ENCODE measurements at places on chromosomes 3 and 15. TPM values are rescaled to one million over a fixed set of nuclear protein-coding genes. Genes with fewer than 3 reads are reported as not detected.

The GOLGA8S gene
- not detected for total RNA-seq

The MASP1 gene
- not detected for total RNA-seq

The EFCAB12 gene
- total RNA-seq: 0.05 TPM

The NOX5 gene
- not detected for total RNA-seq

The CNTN3 gene
- total RNA-seq: not detected

The SCG5 gene
- 0.76 TPM for total RNA-seq

The CCK gene
- not detected for total RNA-seq

The LRRC31 gene
- total RNA-seq: not detected

The CDHR4 gene
- total RNA-seq: not detected

The ZCWPW2 gene
- not detected for total RNA-seq

The SLC28A2 gene
- total RNA-seq: not detected

DNA sequence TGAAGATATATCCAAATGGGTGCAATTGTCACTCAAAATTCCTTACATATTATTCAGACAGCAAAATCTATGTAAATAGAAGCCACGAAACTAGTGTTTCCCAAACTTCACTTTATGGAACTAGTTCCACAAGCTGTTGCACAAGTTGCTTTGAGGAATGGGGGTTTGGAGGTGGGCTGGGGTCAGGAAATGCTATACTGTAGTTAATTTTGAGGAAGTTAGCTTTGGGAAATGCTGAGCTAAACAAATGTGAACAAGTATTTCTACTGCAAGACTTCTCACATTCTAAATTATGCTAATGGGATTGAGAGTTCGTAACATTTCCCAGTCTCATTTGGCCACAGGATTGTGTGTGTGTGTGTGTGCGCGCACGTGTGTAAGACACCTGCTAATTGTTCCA, 28.7 kb upstream of the SAMMSON start:
- no peak for DNase-seq

DNA sequence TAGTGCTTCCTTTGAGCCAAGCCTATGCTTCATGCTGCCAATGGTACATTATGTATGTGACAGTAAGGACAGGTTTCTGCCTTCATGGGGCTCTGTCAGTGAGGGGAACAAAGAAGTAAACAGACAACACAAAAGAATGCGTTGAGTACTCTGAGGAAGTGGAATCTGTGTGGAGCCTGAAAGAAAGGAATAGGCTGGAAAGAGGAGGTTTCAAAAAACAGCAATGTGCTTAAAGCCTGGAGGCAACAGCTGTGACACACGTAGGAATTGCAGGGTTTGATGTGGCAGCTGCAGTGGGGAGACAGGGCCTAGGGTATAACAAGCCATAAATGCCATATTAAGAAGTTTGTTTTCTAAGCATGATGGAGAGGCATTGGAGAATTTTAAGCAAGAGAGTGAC, 316.7 kb downstream of the CLSTN2 start:
- DNase-seq: no peak

DNA sequence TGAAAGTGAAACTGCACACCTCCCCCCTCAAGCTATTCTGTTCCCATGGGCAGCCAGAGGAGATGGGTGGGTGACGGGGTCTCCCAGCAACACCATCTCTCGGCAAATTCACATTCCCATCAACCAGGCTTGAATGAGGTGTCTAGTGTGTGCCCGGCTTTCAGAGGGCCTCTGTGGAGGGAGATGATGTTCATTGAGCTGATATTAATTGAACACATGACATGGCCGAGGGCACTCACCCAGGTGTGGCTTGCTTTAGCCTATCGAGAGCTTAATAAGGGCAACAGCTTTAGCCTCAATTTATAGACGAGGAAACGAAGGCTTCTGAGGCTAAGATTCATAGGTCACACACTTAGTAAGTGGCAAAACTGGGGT, 288.0 kb downstream of the UACA start:
- DNase-seq: no peak

DNA sequence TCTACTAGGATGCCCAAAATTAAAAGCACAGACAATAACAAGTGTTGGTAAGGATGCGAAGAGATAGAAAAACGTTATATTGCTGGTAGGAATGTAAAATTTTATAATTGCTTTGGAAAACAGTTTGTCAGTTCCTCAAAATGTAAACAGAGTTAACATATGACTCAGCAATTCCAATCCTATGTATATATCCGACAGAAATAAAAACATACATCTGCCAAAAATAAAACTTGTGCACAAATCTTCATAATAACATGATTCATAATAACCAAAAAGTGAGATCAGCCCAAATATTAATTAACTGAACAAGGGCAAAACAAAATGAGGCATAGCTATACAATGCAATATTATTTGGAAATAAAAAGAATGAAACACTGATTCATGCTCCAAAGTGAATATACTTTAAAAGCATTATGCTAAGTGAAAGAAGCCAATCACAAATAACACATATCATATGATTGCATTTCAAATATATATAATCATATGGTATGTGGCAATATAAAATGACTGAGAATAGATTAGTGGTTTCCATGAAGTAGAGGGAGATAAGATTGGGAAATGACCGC, 609.3 kb downstream of the IGSF11 start:
- no peak for DNase-seq

DNA sequence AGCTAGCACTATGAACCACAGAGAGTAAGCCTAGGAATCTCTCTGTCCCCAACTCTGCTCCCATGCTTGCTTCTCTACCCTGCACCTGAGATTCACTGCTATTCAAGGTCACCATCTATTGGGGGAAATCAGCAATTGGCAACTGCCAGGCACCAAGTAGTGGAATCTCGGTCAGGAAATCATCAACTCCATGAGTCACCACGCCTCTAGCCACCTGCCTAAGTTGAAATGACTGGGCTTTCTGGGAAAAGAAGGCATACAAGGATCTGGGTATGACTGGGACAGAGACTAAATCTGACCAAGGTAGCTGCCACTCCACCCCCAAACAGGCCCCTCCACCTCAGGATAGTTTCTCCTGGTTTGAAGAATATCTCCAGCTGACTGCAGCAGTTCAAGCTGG, 464.1 kb upstream of the CBLB start:
- DNase-seq: peak; percentile 82

DNA sequence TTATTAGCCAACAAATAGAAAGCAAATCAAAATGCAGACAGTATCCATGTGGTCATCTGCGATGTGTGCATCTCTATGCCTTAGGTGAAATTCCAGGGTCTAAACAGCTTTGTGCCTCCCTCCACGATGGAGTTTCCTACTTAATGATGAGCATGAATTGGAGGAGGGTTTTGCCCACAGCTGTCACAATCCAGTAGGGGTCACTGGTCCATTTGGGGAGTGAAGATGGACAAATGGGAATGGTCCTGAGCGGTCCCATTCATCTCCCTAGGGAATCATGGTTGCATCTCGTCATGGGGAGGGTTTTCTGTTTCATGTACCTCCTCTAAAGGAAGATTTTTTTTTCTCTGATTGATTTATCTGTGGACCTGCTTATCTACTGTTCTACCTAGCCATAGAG, 358.0 kb downstream of the PTPRG start:
- DNase-seq: no peak

DNA sequence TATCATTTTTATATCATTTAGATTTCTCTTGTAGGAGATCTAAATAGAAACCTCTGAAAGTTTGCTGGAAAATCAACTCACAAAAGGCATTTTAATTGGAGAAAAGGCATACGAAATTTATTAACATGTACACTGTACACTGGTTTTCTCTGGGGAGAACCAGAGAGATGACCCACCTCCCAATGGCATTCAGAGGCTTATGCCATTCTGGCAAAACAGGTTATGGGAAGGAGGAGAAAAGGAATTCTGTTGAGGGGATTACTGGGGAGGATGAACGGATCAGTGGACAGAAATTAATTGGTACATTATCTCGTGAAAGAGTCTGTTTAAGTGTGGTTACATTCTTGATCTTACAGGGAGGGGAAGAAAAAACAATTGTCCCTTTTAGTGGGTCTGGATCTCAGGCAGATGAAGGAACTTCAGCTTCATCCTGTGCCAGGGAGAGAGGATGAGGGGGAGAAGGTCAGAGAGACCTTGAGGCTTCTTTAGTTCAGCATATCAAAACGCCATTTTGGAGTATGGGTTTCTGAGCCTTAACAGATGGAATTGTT, 16.5 kb downstream of the RAB11A start:
- DNase-seq: no peak

DNA sequence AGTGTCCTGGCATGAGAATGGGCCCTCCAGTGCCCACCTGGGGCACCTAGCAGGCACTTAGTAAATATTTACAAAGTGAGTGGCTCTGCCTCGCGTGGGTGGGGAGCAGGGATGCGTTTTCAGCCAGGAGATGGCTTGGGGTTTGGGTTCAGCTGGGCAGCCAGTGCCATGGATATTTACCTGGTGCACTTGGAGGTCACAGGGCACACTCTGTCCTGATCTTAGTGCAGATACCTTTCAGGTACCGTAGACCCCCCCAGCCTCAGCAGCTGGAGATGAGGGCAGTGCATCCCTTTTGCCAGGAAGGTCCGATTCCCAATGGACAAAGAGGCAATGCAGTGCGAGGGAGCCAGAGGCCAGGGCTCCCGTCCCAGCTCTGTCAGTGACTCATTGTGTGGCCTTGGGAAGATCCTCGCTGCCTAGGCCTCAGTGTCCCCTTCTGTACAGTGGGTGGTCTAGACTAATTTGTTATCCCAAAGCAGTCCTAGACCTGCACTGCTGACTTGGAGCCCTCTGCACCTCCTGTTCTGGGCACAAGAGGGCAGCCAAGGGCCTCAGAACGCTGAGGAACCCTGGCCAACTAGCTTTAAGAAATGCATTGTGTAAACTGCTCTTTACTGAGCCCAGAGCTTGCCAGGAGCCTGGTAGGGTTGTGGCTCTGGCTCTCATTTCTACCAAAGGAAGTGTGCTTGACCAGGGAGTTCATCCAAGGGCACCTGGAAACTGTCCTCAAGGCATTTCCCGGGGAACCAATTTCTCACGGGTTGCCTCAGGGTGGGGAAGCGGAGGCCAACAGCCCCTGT, 16.0 kb downstream of the HDAC11 start:
- DNase-seq: peak; percentile 93

- DNase-seq: no peak
These were observed 31.7 kb downstream of the LINS1 start for GRCh38 chr15:100570275-100570674.

DNA sequence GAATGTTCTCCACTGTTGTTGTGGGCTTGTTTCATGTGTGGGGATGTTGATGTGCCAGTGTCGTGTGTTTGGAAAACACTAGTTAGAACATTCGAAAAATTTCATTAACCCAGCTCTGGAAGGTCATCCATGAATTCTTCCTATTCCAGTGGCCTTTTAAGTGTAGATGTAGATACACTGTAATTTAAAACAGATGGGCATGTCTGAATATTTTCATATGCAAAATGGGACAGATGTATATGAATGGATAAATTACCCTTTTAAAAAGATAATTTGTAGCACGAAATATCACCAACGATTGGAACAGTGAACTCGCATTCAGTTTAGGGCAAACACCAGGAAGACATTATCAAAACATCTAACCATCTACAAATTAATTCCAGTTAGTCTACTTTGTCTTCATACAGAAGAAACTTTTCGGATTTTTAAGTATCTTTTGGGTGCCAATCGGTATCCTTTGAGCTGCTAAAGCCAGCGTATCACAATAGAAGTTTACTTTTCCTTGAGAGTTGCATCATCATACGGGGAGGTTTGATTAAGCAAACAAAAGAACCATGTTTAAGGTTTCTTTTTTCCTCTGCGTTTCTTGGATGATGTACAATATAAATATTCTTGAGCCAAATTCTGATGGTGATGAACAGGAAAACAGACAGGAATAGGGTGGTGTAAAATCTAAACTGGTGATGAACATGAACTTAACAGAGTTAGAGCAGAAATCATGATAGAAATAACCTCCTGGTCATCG, 528.1 kb downstream of the FOXP1 start:
- DNase-seq: no peak

DNA sequence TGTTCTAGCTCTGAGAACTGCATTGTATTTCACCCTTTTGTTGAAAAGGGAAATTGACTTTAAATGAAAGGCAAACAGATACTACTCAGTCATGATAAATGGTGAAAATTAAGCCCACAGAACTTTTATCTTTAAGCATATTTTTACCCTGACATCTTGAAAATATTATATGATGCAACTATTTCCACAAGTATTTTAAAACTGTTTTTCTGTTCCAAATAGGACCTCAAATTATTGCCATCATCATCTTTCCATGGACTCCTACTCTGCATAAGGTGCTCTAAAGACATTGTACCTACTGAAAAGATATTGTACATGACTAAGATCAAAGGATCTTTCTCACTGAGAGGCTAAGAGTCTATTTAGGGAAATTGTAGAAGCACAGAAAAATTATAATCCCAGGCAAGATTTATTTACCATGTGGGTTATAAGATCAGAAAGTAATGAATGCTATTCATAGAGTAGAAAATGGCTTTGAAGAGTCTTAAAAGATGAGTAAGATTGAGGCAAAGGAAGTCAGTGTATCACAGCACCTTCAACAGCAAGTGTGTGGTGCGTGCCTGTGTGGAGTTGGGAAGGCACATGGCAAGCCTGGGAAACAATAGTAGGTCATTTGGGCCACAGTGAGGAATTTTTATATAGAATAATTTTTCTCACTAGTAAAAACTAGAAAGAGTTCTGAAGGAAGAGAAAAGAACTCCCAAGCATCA, 68.8 kb downstream of the VGLL3 start:
- no peak for DNase-seq

- DNase-seq: no peak
These were observed 40.0 kb upstream of the SLC6A1 start for GRCh38 chr3:10952525-10952924.

DNA sequence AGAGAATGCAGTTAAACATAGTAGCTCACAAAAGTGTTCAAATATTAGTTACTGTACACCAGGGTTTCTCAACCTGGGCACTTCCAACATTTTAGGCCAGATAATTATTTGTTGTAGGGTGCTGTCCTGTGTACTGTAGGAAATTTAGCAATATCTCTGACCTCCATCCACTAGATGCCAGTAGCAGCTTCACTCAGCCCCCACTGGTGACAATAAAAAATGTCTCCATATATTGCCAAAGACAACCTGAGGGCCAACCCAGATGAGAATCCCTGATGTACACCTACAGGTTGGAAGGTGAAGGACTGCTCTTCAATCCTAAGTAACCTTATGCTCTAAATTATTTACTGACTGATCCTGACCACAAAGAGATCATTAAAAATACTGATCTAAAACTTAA, 32.5 kb downstream of the DCUN1D1 start:
- DNase-seq: peak; percentile 16

DNA sequence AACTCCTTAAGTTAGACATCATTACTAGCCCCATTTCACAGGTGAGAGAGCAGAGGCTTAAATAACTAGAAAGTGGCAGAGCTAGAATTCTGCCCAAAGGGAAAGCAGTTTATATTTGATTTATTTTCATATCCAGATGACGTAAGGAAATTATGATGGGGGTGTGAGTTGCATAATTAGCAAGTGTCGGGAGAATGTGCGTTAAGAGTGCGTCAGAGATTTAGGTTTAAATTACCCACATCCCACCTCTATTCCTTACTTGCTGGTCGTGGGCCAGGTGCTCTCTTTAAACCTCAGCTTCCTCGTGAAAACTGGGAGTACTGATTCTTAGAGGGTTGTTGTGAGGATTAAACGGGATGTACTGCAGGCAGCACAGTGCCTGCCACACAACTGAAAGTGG, 32.3 kb downstream of the FSTL1 start:
- no peak for DNase-seq

Measured in A172 (cell line).